Left renal cortex interstitium (tissue), 4 donors: ENCODE measurements at places on chromosomes 4 and X. TPM values are rescaled to one million over a fixed set of nuclear protein-coding genes. Genes with fewer than 3 reads are reported as not detected.

G3BP2 gene
- 139 TPM for polyA plus RNA-seq

MAMLD1 gene
- polyA plus RNA-seq, result 7.8 TPM

TENM3 gene
- polyA plus RNA-seq, result 14.4 TPM

GIMD1 gene
- not detected for polyA plus RNA-seq

SYP gene
- 3.0 TPM for polyA plus RNA-seq

APLN gene
- polyA plus RNA-seq, result 4.8 TPM

TMPRSS11E gene
- not detected for polyA plus RNA-seq

SLC4A4 gene
- 53.6 TPM for polyA plus RNA-seq

EVC2 gene
- polyA plus RNA-seq, result 11.0 TPM

SLC26A1 gene
- polyA plus RNA-seq, result 17.3 TPM

OCRL gene
- 30.0 TPM for polyA plus RNA-seq

SPANXD gene
- polyA plus RNA-seq, result not detected

SPANXA2 gene
- polyA plus RNA-seq, result not detected

MAP3K15 gene
- 4.5 TPM for polyA plus RNA-seq

ADGRL3 gene
- 25.9 TPM for polyA plus RNA-seq
